ENCODE measurements at places on chromosomes 16 and 17. TPM values are rescaled to one million over a fixed set of nuclear protein-coding genes. Genes with fewer than 3 reads are reported as not detected.

RTN4RL1 gene
- total RNA-seq = 0.90 TPM

TMEM88 gene
- total RNA-seq = 31.3 TPM

HBZ gene
- total RNA-seq = not detected

KRTAP4-4 gene
- total RNA-seq = not detected

YPEL3 gene
- 94.9 TPM for total RNA-seq

CACNG5 gene
- total RNA-seq = not detected

- DNase-seq = no peak
Observed at GRCh38 chr17:9108146-9108545, 86.8 kb downstream of the NTN1 start.

GRCh38 chr16:89498839-89499238 lies 8.5 kb upstream of the ANKRD11 start:
- DNase-seq = no peak

GRCh38 chr17:2418572-2418971 lies 17.7 kb upstream of the MNT start:
- DNase-seq = no peak

GRCh38 chr16:17346621-17347569 lies 123.9 kb downstream of the XYLT1 start:
- no peak for DNase-seq

- DNase-seq = no peak
Observed at GRCh38 chr17:19457830-19458271, 46.8 kb downstream of the RNF112 start.

DNA sequence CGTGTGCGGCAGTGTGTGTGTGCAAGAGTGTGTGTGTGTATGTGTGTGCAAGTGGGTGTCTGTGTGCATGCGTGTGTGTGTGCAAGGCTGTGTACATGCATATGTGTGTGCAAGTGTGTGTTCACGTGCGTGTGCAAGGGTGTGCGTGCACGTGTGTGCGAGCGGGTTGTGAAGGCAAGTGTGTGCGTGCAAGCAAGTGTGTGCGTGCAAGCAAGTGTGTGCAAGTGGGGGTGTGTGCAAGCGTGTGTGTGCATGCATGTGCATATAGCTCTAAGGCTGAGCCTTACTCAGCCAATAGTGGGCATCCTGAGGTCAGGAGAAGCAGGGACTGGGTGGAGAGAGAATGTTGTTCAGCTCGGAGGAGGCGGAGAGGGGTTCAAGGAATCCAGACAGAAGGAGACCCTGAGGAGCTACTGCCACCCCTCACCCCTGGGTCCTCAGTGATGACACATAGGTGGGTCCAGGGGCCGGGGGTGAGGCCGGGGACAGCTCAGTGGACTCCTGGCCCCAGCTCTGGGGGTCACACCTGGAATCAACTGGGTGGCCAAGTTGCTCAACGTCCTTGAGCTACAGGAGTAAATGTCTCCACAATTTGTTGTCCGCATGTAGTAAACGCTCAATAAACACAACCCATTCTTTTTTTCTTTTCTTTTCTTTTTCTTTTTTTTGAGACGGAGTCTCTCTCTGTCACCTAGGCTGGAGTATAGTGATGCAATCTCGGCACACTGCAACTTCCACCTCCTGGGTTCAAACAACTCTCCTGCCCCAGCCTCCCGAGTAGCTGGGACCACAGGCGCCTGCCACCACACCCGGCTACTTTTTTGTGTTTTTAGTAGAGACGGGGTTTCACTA lies 1.8 kb downstream of the PRR29 start:
- no peak for DNase-seq

DNA sequence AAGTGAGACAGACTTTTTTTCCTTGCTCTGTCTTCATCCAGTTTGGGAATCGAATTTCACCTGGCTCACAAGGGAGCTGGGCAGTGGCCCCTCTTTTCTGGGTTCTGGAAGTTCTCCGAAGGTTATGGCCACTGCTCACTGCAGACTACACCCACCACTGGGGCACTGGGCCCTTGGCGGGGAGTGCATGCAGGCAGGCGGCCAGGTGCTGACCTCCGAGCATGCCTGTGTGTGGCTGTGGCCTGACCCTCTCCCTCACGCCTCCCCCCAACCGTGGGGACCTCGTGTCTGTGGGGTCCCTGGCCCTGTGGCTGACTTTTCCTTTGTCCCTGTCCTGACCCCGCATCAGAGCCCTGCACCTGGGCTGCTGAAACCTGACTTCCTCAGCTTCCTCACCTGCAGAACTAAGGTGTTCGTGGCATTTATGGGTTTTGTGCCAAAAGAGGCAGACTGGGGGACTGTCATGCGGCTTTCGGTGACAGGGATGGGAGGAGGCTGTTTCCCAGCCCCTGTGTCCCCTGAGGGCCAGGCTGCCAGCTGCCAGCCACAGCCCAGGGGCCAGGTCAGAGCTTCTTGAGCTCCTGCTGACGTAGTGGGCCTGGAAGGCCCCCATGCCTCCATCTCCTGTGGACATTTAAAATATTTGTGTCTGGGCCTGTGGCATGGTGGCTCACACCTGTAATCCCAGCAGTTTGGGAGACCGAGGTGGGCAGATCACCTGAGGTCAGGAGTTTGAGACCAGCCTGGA lies 21.4 kb downstream of the ASPSCR1 start:
- no peak for DNase-seq

GRCh38 chr16:72243621-72244020 lies 71.7 kb upstream of the PMFBP1 start:
- no peak for DNase-seq

GRCh38 chr17:27978689-27979175 lies 63.7 kb upstream of the NLK start:
- DNase-seq = no peak

- no peak for DNase-seq
Observed at GRCh38 chr17:48637323-48638260, 11.4 kb upstream of the HOXB9 start.

All from T-helper 17 cell (primary cell).